ENCODE measurements at places on chromosomes 2 and 18. TPM values are rescaled to one million over a fixed set of nuclear protein-coding genes. Genes with fewer than 3 reads are reported as not detected.
A peak's percentile ranks its signal among the peaks of the same experiment; 100 is the strongest.

DNA sequence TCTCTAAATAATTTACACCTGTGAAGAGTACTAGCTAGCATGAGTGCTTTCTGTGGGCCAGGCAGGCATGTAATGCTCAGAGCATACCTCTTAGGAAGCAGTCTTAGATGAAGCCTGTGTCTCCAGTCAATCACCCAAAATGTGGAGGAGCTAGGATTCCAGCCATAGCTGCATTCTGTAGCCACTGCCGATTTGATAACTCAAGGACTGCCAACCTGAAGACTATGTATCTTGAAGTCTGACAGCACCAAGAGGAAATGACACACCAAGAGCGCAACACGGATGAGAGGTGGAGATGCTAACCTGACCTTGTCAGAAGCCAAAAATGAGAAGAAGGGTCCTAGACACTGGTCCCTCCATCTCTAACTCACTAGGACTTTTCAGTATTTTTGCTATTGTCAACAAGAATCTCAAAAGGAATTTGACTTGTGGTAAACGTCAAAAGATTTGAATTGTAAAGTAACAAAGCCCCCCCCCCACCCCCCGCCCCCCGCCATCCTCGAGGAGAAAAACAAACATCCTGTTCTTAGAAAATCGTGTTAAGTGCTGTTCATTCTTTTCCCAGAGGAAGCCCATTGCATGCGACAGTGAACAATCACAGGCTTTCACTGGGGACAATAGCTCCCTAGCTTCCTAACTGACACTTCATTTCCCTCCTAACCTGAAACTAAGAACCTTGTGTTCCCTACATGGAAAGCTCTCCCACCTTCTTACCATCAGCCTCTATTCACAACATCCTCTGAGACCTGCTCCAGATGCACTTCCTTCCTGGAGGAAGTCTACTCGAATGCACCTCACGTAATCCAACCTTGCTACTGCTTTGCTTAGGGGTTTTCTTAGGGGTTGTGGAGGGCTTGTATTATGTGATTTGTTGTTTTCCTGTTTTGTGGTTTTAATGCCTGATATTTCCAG, 14.7 kb downstream of the CDC42EP3 start:
- no peak for DNase-seq

The CABLES1 gene
- total RNA-seq, result 35.4 TPM

The COL5A2 gene
- total RNA-seq, result 122 TPM

DNA sequence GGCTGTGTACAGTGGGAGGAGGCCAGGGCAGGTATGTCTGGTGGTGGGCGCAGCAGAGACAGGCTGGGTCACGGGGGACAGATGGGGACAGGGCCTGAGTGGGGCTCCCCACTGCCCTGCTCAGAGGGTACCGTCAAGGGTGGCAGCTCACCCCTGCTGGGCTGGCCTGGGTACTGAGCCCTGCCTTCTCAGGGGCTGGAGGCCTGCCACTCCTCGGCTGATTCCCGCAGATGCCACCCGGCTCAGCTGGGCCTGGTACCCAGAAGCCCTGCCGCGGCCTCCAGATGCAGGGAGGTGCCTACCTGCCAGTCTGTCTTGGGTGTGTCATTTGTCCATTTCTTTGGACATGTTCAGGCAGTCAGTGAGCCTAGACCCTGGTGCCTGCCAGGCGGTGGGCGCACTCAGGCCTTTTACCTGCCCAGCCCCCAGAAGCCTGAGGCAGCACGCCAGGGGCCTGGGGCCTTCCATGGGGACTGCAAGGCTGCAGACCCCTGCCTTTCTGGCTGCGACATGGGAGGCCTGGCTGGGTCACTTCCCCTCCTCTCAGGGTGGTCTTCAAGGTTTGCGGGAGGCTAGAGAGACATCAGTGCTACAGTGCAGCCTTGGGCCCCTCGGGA, 3.3 kb downstream of the SNORC start:
- no peak for DNase-seq

DNA sequence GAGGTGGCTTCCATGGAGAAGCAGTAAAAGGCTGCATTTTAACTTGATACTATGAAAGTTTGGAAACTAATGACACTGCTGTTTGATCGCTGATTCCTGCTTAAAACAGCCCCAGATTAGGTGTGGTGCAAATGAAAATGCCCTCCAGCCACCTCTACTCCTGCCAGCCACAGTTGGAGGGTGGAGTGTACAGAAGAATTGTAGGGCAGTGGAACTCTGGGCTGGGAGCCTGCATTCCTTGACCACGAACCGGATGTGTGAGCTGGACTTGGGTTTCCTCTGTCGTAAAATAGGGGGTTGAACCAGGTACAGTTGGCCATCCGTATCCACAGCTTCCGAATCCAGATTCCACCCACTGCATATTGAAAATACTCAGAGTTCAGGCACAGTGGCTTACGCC, 84.6 kb upstream of the RFX8 start:
- peak; percentile 65 for DNase-seq

The LBX2 gene
- 1.6 TPM for total RNA-seq

The NT5DC4 gene
- total RNA-seq, result 1.1 TPM

- no peak for DNase-seq
Measured at GRCh38 chr2:40318921-40319320, 133.0 kb downstream of the SLC8A1 start.

The RFX8 gene
- 0.41 TPM for total RNA-seq

DNA sequence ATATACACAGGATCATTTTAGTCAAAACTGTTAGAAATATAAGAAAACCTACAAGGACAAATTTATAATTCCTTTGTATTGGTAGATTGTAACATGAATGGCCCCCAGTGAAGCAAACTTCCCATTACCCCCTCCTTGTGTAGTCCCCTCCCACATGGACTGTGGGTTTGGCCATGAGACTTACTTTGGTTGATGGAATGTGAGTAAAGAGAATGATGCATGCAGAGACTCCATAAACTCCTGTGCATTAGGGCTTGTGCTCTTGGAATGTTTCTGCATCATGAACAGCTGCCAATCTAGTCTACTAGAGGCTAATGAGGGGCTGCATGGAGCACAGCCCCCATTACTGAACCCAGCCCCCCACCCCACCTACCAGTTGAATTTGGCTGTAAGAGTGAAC, 8.3 kb upstream of the TGFA start:
- DNase-seq, result no peak
